Activated CD8-positive, alpha-beta memory T cell treated with anti-CD3 and anti-CD28 coated beads for 1 hour (primary cell): ENCODE measurements at places on chromosomes 12 and 14.

GRCh38 chr12:114799574-114800487 is 115.9 kb upstream of the TBX3 start:
- DNase-seq = no peak

DNA sequence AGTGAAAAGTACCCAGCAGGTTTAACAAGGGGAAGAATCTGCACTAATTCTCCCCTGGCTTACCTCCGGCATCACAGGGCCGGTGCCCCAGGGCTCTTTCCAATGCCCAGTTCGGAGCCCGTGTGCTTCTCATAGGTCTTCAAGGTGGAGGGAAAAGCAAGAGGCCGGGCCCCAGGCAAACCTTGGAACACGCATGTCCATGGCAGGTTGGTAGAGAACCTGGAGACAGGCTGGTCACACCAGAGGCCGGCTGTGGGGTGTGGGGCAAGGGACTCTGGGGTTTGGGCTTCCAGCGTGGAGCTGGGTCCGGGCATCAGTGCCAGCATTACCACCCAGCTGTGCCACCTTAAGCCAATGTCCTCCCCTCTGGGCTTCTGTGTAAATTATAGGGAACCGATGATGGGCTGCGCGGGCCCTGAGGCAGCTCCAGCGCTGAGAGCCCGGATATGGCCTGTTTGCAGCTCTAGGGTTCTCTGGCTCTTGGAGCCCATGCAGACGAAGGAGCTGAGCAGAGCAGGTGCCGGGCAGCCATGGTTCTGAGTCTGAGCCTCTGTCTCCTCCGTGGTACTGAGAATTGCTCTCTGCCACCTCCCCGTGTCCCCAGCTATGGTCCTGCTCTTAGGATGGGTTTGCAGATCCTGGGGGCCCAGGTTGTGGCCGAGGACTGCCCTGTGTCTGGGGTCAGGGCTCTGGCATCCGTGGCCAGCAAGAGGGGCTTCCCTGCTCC is 197.0 kb upstream of the C14orf180 start:
- no peak for DNase-seq

DNA sequence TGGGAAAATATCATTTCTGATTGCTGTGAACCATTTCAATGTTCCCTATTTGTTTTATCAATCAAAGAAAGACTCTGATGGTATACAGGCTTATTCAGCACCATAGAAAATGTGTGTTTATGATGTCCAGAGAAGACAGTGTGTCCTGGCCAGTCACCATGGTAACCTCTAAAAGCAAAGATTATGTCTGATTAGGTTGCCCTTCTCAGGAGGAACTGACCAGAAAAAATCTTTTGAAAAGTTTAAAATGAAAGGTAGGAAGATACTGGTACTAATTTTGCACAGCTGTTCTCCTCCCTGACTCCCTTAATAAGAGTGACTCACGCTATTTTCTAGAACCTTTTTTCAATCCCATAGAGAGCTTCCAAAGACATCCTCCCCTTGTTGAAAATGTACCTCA is 391.8 kb upstream of the DCN start:
- DNase-seq = no peak

DNA sequence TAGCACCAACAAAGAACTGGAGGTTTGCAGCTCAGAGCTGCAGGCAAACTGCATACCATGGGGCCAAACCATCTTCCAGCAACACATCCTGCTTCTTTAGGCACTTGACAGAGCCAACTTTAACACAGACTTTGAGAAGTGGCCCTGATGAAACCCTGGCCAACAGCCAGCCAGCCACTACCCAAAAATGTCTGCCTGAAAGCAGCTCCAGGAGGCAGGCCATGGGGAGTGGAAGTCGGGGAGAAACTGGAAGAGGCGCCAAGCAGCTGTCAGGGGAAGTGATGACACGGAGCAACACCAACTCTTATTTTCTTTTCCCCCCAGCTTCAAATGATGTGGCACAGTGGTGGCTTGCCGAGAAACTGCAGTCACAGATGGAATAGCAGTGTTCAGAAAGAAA is 110.9 kb upstream of the PLXNC1 start:
- no peak for DNase-seq

- no peak for DNase-seq
Observed at GRCh38 chr12:98317939-98318899, 197.2 kb upstream of the TMPO start.

GRCh38 chr12:26188127-26188526 is 7.2 kb upstream of the SSPN start:
- DNase-seq = no peak

DNA sequence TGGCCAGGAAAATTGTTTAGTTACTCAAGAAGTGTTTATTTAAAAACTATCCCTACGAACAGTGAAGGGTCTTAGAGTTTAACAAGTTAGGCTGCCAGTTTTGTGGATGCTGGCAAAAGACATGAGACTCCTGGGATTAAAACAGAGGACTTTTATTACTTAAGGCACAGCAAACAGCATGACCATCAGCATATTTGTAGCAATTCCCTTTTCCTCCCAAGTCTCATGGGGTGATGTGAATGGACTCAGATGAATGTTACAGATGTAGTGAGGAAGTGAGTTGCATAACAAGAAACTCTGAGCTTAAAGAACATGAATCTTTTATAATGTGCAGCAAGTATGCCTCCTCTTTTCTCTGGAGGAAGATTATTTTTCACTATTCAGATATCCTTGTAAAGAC is 695.8 kb downstream of the RPS29 start:
- DNase-seq = no peak

GRCh38 chr12:12716793-12717585 is at the start of gene CDKN1B:
TSS of gene CDKN1B (plus strand) at chr12:12717368. CDS start at chr12:12717840, 472 bp downstream.
- DNase-seq = peak; percentile 50

- DNase-seq = no peak
Observed at GRCh38 chr12:124449623-124450375, 117.6 kb downstream of the NCOR2 start.

DNA sequence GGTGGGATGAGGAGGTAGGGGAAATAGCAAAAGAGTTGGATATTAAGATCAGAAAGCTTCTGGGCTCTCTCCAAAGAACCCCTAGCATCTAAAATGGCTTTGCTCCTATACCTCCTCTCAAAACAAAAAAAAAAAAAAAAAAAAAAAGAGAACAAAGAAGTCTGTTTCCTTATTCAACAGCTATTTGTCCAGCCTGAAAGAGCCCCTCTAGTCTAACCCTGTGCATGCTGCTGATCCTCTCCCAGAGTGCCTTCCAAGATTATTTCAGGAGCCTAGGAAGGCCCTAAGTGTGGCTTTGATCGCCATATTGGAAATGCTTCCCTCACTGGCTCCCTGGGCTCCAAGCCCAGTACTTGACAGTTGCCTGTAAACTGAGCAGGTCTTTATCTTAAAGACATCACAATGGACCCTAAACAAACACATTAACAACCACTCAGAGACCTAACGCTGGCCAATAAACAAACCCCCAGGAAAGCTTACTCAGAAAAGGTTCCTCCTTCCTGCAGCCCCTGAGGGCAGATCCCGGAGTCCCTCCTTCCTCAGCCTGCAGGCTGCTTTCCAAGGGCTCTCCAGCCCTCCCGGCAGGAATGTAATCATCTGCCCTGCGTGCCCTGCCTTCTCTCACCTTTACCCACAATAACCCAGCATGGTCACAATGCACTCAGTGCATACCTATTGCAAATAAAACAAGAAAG is 17.4 kb upstream of the COL2A1 start:
- DNase-seq = no peak

DNA sequence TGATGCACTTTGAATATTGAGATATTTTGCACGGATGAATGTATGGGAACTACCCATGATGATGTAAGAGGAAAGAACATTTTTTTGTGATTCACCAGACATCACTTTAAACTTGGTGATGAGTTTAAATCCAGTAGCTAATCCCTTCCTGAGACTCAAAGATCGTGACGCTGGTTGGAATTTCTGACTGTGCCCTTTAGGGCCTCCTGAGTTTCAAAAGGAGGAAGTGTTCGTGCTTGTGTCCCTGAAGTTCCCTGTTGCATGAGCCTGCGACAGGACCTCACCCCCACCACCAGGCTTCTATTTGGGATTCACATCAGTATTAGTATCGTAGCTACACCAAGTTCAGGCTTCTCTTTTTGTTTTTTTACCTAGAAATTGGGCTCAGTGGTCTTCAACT is 18.6 kb upstream of the RIN3 start:
- DNase-seq = no peak

DNA sequence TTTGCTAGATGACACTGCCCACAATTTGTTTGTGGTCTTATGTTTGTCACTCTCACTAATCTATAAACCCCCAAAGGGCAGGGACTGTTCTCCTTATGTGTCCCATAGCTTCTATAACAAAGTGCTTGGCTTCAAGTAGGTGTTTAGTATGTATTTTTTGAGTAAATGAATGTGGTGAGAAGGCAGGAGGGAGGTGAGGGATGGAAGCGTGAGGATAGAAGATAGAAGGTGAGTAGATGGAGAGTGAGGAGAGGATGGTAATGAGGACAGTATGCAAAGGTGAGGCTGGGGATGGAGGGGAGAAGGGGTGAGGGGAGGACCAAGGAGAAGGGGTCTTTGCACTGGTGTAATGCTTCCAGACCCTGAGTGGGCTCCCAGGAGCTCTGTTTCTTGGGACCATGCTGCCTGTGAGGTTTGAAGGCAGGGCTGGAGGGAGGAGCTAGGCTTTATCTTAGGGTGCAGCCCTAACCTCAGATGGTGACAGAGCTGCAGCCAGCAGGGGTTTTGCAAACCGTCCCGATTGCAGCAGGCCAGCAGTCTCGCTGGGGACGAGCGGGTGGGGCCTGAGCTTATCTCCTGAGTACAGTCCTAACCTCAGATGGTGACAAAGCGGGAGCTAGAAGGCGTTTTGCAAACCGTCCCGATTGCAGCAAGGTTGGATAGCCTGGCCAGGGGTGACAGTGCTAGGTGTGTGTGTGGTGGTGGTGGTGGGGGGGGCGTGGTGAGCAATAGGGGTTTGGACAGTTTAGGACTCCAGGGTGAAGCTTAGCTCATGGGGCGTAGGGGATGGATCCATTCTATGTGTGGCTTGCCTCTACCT is 6.5 kb downstream of the CEBPE start:
- DNase-seq = no peak

DNA sequence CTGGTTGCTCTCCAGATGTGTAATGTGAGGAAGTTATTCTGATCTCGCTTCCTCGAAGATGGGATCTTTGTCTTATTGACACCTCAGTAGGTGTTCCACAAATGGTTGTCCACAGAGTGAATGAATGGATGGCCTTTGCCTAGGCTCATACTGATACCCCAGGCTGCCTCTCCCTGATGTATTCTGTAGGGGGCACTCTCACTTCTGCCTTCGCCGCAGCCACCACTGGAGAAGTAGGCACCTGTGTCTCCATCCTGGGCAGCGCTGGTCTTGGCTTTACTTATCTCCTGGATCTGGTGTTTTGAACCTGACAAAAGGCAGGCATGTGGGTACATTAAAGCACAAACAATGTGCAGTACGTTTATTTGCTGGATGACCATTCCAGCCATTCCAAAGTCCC is 82.1 kb downstream of the ZFP36L1 start:
- DNase-seq = no peak

- no peak for DNase-seq
Observed at GRCh38 chr14:51824191-51824590, 36.2 kb upstream of the GNG2 start.

DNA sequence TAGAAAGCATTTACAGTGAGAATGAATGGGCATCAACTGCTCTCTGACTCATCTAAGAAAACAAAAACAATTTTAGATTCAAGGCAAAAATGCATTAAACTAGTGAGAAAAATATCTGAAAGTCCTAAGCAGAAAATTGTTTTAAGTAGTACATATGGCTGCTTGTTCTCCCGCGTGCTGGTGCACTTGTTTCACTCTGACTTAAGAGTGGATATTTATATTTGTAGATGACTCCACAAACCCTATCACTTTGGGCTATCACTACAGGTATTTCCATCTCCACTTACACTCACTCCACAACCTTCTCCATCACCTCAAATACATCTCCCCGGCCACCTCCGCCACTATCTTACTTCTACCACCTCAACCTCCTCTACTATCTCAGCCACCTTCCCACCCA is 253.9 kb upstream of the EGLN3 start:
- DNase-seq = no peak

DNA sequence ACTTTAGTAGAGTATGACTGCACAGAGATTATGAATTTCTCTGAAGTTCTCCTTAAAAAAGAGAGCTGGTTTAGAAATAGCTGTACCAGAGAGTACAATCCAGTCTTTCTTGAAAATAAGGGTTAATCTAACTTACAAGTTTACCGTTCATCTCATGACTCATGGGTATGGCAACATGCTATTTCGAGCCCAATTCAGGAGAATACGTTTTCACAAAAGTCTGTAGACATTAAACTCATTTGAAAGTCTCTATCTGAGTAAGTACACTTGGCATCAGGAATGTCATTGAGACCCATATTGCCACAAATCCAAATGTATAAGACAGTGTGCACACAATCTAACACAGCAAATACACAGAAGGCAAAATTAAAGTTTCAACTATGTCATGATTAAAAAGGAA is 160.5 kb downstream of the PIK3C2G start:
- DNase-seq = no peak

DNA sequence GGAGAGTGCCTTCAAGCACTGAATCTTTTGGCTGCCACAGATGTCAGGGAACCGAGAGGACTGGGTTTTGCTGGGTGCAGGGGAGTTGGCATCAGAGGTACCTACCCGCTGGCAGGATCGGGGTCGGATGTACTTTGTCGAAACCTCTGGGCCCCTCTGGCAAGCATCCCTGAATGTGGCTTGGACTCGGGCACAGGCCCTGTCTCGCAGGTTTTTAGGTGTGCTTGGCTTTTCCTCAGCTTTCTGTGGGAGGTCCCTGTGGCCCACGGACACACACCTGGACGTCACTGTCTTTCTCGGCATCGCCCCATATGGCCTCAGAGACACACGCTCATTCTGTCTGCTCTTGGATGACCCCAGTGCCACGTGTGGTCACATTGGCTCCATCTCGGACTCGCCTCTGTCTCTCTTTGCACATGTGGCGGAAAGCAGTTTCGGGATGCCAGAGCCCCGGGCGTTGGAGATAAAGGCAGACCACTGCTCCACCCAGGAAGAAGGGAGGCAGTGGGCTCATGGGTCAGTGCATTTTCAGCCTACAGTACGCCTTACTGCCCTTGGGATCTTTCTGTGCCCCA is 769.6 kb upstream of the ALG10B start:
- DNase-seq = no peak

GRCh38 chr14:71523630-71524319 is 408.5 kb upstream of the RGS6 start:
- DNase-seq = no peak

DNA sequence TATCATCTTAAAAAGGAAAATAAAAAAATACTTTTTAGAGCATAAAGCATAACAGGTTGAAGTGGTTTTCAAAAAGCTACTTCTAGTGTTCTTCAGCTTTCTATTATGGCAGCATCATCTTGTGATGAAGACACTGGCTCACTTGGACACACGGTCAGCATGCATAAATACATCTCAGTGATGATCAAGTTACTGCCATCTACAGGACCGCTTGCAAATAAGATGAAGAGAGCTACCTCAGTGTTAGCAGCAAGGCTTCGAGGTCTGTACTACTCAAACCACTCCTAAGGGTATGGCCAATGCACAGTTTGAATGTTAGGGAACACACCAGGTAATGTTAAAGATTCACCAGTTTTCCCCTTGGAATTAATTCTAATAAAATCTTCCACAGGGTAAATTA is 58.8 kb downstream of the GALC start:
- DNase-seq = no peak

GRCh38 chr12:131735476-131736445 is 24.9 kb downstream of the SFSWAP start:
- no peak for DNase-seq
